Anterior cingulate cortex (tissue), 58 donors: ENCODE measurements at places on chromosomes 5 and 9.

DNA sequence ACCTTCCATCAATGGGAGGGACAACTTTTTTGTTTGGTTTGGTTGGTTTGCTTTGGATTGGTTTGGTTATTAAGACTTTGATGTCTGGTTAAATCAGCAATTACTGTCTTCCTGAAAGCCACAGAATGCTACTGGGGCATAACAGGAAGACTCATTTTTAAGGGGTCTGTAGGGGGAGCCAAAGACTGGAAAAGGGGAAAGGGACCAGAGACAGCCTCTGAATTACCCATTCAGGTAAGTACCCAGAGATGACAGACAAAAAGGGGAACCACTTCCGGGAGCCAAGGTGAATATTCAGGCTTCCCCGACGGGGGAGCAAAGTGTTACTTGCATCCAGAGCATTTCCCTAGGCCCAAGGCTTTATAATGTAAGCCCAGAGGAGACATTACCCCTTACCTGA is 4.6 kb upstream of the FEM1C start:
- DNase-seq = no peak

DNA sequence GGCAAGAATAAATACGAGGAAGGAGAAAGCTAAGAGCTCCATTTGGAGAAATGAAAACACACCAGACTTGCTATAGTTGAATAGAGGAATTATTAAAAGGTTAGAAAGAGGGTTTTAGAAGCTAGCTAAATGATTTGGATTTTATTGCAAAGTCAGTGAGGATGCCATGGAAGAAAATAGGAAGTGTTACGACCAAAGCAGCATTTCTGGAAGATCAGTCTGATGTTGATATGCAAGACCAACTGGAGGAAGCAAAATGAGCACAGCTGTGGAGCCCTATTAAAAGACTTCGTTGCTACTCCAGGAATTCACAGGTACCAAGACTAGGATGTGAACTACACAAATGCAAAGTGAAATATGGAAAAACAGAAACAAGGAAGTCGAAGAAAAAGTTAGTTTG is 2.1 kb downstream of the DHX29 start:
- DNase-seq = no peak

- no peak for DNase-seq
These were observed 1398.7 kb downstream of the PTPRD start for GRCh38 chr9:9214066-9214465.

- no peak for DNase-seq
These were observed 481.0 kb upstream of the RGMB start for GRCh38 chr5:98292496-98292895.

- no peak for DNase-seq
These were observed 200.8 kb downstream of the CHSY3 start for GRCh38 chr5:130104895-130105688.

DNA sequence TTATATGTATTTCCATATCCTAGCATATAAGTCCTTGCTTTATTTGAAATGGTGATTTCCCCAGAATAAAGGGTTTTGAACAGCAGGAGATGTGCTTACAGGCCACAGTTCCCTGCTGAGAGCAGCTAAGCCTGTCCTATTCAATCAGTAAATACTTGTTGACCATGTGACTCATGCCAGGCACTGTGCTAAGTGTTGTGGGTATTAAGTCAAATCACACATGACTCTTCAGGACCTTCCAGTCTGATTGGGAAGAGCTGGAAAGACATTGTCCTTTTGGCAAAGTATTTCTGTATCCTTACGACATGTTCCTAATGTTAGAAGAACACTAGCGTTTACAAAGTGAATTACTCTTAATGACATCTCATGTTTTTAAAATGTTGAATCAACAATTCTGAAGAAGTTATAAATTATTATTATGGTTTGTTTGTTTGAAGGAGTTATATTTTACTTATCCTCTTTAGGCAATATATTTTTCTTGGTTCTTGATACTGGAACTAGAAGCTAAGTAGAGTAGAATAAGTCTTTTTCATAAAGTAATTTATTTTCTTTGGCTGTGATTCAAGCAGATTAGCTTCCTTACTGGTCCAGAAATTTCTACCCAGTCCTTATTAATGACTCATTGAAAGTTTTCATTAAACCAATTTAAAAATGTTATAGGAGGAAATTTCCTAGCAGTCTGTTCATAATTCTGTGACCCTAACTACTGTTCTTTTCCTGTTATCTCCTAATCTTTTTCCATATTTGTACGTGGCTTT is 82.1 kb downstream of the GAPVD1 start:
- no peak for DNase-seq

GRCh38 chr9:107952773-107953172 is 463.2 kb upstream of the KLF4 start:
- DNase-seq = no peak

DNA sequence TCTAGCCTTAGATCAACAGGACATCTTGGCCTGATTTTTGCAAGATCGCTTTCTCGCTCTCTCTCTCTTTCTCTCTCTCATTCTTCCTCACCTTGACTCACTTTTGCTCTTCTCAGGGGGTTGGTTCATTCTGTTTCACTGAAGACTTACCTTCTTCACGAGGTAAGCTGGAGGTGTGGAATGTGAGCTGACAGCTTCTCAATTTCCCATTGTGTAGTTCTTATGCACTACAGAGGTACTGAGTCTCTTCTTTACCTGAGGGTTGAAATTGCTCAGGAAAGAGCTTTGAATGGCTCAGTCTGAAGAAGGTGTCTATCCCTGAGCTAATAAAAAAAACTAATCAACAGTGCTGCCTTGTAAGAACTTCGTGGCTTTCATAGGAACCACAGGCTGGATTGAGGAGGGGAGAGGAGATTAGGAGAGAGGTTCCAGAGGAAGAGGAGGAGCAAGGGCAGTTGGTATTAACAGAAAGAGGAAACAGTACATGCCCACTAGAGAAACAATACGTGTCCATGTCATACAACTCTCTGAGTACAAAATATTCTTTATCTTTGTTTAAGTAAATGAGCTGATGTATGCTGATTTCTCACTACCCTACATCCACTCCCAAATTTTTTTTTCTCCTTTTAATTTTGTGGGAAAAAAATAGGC is 192.2 kb downstream of the TMEM167A start:
- DNase-seq = no peak

DNA sequence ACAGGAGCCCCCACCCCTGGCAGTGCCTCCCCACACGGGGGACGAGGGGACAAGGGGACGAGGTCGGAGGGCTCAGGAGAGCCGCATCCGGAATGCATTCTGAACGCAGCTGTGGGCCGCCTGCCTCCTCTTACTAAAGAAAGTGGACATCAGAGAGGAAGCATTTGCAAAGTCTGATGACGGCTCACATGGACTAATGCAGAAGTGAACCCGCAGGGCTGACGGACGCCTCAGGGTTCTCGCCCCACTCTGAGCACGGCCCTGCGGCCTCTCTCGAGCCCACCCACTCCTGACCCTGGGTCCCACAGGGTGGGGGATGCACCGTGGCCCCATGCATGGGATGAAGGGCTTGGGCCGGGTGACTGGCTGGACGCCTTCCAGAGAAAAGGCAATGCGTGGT is 5.9 kb downstream of the LPCAT1 start:
- no peak for DNase-seq

DNA sequence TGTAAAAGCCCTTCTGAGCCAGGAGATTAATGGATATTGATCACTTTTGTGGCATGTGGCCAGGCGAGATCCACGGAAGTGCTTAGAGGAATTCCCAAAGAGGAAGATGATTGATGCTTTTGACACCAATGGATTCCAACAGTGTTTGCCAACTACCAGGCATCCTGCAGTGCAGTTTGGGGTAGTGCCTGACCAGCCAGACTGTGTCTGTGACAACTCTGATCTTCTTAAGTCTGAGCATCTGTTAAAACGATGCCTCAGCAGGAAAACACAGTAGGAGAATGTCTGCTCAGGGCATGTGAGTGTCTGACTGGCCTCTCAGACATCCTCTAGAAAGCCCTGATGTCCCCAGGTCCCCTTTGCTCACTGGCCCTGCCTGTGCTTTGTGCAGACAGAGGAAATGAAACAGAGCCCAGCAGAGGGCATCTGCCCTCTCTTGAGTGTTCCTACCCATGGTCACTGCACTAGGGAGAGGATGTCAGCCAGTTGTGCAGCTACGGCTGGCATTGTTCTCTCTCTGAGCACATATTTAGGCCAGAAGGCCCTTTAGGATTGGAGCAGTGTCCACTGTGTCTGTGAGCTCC is 57.0 kb downstream of the TRPC7 start:
- no peak for DNase-seq

DNA sequence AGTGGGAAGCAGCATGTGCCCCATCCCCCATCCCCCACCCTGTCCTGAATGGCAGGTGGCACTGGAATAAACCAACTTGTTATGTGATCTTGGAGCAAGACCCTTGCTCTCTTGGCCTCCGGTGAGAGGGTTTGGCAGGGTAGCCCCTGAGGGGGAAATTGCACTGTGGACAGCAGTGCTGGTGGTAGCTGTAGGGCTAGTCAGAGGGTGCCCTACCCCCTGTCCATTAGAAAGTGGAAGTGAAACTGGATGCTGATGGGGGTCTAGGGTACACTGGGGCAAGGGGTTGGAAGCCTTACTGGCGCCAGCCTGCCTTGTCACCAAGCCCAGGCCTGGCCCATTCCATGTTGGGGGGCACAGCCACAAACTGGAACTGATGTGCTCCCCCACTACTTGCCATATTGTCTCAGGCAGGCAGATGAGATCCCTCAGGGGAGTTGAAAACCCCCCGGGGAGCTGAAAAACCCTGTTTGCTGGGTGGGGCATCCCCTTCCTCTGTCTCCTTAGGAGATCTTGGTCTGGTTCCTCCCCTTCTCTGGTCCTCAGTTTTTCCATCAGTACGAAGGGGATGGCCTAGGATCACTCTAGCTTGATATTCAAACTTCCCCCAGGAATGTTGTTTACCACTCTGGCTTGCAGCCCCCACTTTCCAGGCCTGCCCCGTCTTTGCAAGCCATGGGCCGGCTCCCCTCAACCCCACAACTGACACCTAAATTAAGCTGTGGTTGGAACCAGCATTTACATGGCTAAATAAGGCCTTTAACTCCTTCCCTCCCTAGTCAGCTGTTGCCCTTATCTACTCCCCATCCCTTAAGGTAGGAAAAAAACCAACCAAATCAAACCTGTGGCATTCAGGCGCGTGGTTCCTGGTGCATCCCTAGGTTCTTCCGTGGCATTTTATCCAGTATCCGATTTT is 14.4 kb upstream of the SYNPO start:
- no peak for DNase-seq

DNA sequence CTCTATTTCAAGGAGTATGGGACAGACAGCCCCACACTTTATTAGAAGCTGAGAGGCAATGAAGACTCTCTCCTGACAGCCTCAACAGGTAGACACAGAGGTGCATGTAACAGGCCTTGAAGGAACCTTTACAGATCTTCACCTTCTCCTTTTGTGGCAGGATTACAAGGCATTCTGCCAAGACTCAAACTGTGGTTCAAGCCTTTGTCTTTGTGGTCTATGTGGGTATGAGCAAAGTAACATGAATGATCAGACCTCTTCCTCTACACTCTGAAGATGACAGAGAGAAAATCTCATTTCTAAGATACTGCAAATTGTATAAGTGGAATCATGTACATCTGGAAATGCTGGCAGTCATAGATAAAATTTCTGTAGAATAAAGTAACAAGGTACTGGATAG is 346.9 kb downstream of the CDH9 start:
- DNase-seq = no peak
